Fibroblast of mammary gland (primary cell): ENCODE measurements at places on chromosomes 4 and X.

GRCh38 chr4:127959794-127960193, 5.2 kb downstream of the MFSD8 start:
- DNase-seq: no peak

DNA sequence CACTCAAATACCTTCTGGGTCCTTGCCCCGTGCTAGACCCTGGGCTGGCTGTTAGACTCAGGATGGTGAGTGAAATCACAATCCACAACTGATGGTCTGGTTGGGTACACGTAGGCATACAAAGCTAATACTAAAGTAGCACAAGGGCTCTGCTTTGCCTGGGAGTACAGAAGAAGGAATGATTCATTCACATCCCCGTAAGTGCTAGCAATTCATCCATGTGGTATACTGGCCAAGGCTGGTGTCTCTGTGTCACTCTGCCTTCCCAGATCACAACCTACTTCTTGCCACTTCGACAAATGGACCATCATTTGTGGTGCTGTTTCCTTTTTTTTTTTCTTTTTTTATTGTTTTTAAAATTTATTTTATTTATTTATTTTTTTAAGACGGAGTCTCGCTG, 19.7 kb upstream of the RBM47 start:
- peak; percentile 7 for DNase-seq

GRCh38 chrX:24343719-24344118, 16.7 kb upstream of the SUPT20HL1 start:
- no peak for DNase-seq

- no peak for DNase-seq
These were observed 43.7 kb upstream of the SPIN4 start for GRCh38 chrX:63394872-63395271.

DNA sequence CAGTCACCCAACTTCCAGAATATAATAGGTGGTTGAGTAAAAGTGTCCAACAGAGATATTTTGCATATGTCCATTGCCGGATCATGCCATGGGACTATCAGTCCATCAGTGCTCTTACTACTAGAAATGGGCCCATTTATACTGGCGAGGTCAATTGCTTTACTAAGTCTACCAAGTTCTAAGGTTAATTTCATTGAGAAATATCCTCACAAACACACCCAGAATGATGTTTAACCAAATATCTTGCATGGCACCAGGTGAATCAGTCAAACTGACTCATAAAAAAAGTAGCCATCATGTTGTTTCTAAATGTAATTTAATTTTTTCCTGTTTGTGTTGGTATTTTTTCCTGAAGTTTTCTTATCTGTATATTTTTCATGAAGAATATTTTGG, 1217.0 kb downstream of the RAPGEF2 start:
- no peak for DNase-seq

DNA sequence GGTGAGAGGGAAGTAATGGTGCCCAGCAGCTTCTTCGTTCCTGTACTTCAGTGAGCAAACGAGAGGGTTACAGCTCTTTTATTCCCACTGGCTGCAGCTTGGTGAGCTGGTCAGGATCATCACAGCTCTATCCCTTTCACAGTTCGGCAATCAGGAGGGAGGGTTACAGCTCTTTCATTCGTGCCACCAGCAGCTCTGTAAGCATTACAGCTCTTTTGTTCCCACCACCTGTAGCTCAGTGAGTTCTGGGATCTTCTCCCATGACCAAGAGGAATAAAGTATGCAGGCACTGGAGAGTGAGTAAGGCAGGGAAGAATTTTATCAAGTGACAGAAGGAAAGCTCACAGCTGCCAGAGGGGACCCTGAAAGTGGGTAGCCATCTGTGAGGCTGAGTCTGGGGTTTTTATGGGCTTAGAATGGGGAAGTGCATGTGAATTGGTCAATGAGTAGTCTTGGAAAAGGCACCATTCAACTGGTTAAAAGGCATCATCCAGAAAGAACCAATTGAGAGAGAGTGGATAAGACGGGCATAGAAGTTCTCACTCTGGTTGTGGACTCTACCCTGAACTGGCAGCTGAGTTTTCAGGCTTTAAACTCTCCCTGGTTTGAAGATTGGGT, 123.7 kb downstream of the COX18 start:
- no peak for DNase-seq

- no peak for DNase-seq
These were observed 35.3 kb upstream of the SPIN2A start for GRCh38 chrX:57172544-57172943.

GRCh38 chr4:44736900-44737299, 10.5 kb upstream of the GNPDA2 start:
- no peak for DNase-seq

DNA sequence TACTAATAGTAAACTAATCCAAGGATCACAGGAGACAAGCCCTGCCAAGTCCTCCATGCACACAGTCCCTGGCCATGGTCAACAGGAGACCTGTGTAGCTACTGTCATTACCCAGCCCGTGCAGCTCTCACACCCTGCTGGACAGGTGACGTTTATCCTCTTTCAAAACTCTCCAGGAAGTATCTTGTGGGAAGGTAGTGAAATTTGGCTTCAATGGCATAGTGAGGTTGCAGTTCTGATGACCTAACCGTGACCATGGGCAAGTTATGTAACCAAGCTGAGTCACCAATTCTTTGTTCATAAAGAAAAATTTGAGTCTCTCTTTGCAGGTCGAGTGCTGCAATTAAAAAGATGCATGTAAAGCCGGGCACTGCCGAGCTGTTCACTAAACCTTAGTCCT, 11.3 kb upstream of the SLC2A9 start:
- peak; percentile 84 for DNase-seq

DNA sequence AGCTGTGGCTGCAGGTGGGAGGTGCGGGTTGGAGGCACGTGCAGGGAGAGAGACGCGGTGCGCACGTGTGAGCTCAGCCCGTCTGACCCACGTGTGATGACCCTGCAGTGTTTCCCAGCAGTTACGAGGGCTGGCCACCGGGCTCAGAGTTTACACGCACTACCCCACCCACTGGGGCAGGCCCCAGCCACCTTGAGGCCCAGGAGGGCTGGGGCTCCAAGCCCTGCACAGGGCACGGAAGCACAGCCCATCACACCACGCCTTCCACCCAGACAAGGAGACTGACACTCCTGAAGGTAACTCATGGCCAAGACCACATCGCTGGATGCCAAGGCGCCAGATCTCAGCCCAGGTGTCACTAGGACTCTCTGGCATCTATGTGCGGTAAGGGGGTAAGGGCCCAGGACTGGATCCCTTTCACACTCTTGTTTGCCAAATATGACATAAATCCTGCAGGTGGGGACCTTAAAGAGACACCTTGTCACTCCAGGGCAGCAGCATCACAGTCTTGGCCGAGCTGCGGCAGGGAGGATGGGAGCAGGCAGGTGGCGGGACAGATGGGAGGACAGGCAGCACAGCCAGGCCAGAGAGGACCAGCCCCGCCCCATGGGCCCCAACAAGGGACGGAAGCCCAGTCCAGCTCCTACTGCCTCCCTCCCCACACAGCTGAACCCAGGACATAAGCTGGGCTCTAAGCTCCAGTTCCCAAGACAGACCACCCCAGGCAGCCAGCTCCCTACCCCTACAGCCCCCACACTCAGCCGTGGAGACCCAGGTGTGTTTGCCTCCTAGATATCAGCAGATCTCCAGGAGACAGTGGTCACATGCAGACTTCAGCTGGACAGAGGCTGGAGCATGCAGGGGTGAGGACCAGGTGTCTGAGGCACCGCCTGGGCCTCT, 56.8 kb downstream of the ZFYVE28 start:
- DNase-seq: no peak
